Uterus (tissue), 4 donors: ENCODE measurements at places on chromosomes 12 and 14. TPM values are rescaled to one million over a fixed set of nuclear protein-coding genes. Genes with fewer than 3 reads are reported as not detected.

The PPM1A gene
- 40.9 TPM for total RNA-seq

The SLC4A8 gene
- 1.3 TPM for total RNA-seq

DNA sequence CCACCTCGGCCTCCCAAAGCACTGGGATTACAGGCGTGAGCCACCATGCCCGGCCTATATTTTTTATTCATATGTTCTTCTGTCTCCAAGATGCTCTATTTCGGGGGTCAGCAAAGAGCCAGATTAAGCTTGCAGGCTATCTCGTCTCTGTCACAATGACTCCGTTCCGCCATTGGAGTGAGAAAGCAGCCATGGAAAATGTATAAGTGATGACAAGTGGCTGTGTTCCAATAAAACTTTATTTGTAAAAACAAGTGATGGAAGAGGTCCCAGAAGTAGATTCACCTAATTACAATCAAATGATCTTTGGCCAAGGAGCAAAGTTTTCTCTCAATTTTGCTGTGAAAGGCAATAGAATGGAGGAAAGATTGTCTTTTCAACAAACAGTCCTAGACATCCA, 342.6 kb downstream of the MED13L start:
- DNase-seq = no peak

- DNase-seq = no peak
Measured at GRCh38 chr14:35783699-35784098, 25.4 kb downstream of the RALGAPA1 start.

GRCh38 chr12:5621329-5621728, 189.4 kb downstream of the NTF3 start:
- no peak for DNase-seq

DNA sequence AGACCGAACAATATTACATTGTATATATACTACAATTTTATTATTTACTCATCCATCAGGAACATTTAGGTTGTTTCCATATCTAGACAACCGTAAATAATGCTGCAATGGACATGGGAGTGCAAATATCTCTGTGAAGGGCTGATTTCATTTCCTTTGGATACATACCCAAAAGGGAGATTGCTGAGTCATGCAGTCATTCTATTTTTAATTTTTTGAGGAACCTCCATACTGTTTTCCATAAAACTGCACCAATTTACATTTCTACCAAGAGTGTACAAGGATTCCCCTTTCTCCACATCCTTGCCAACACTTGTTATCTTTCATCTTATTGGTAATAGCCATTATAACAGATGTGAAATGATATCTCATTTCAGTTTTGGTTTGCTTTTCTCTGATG, 84.7 kb downstream of the SLC41A2 start:
- no peak for DNase-seq
